Effector memory CD4-positive, alpha-beta T cell (primary cell): ENCODE measurements at places on chromosomes 3 and 15.

DNA sequence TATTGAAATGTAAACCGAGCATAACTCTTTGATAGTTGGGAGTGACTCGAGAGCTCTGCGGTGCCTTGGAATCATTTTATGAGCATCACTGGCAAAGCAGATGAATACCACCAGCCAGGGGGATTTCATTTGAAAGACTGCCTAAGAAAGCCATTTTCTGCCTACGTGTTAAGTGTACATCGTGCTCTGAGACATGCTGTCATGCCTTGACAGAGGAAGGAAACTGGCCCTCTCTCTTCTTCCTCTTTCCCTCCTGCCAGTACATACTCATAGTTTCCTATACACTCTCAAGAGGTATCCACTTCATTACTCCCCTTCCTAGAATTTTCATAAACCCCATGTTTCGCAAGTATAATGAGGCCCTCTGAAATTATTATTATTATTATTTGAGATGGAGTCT lies 8.8 kb downstream of the BCL2A1 start:
- H3K27me3 ChIP-seq = no peaks in the 10 kb centered on the region
- H3K36me3 ChIP-seq = no peaks in the 10 kb centered on the region
- no peak overlapping the region for H3K27ac ChIP-seq
- no peak for DNase-seq
- no peak overlapping the region for H3K4me3 ChIP-seq

GRCh38 chr3:104717828-104718196 lies 648.9 kb upstream of the ALCAM start:
- H3K4me1 ChIP-seq = no peaks in the 10 kb centered on the region
- no peaks in the 10 kb centered on the region for H3K36me3 ChIP-seq
- H3K27me3 ChIP-seq = no peaks in the 10 kb centered on the region
- H3K4me3 ChIP-seq = no peak overlapping the region
- H3K27ac ChIP-seq = no peak overlapping the region

GRCh38 chr3:159640225-159640624 lies 348.4 kb upstream of the IL12A start:
- no peaks in the 10 kb centered on the region for H3K27me3 ChIP-seq
- H3K4me1 ChIP-seq = no peaks in the 10 kb centered on the region
- no peak overlapping the region for H3K27ac ChIP-seq
- H3K4me3 ChIP-seq = no peak overlapping the region

DNA sequence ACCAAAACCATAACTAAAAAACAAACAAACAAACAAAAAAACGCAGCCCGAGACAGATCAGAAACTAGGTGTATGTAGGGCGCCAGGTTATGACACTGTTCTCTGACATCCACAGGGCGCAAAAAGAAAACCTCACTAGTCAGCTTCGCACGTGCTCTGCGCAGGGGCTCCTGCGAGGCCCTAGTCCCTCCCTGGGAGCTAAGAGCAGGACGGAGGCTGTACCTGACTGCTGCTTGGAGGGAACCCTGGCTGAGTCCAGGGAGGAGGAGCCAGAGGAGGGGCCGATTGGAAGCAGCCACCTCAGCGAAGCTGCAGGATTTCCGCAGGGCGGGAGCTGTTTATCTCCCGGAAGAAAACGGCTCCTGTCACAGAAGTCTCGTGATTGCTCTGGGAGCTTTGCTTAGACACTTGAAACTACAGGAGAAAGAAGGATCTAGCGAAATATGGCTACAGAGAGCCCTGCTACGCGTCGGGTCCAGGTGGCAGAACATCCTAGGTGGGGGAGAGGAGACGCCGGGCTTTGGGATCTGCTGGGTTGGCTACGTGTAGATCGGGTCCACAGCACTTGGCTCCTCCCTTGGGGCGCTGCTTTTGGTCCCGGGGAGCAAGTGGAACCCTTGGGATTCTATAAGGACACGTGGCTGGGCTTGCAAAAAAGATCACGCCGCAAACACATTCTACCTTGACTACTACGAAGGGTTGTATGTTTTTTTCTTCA lies at the start of gene GALK2:
TSS of gene GALK2 (plus strand) at position 368 of the 718 bp plus-strand sequence. CDS start at position 444, 76 bp downstream.
- peak within 1 kb of the TSS; percentile 70 for H3K4me3 ChIP-seq
- no peaks in the 10 kb centered on the region for H3K36me3 ChIP-seq
- H3K4me1 ChIP-seq = peaks cover 15% of the 10 kb centered on the region

DNA sequence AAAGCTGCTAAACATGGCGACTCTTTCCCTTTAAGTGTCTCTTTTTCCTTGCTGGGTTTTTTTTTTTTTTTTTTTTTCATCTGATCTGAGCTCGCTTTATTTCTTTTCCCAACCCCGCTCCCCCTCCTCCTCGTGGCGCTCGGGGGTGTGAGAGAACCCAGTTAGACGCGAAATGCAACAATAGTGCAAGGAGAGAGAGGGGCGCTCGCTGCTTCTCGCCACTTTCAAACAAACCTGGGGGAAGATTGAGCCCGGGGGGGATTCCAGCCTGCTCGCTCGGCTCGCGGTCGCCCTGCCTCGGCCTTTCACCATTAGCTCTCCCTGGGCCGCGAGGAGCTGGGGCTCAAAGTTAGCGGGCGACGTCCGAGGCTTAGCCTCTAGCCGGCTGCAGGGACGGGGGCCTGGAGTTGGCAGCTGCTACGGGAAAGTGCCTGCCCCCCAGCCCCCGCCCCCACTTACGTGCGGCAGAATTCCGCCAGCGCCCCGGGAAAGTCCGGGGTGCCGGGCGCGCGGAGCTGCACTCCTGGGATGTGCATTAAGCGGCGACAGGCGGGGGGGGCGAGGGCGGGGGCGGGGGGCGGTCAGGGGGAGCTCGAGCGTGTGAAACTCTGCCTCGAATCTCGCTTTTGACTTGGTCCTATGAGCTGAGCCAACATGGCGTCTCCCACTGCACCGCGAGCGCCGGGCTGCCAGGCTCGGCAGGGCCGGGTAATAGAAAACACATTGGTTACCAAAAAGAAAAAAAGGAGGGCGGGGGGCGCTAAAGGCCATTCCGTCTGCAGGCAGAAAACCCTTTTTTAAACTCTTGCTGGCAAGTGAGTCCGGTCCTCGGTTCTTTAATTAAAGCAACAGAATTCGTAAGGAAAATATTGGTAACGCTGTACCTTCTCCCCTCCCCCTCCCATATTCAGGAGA lies 10.4 kb downstream of the NR2F2 start:
- no peak overlapping the region for H3K27ac ChIP-seq
- H3K27me3 ChIP-seq = peaks cover 19% of the 10 kb centered on the region
- no peak overlapping the region for H3K4me3 ChIP-seq
- DNase-seq = no peak

- H3K36me3 ChIP-seq = no peaks in the 10 kb centered on the region
- no peak for DNase-seq
- no peak overlapping the region for H3K27ac ChIP-seq
- no peak overlapping the region for H3K4me3 ChIP-seq
- no peaks in the 10 kb centered on the region for H3K4me1 ChIP-seq
- no peaks in the 10 kb centered on the region for H3K27me3 ChIP-seq
These were observed 525.3 kb upstream of the ZNF385D start for GRCh38 chr3:22276351-22276750.

DNA sequence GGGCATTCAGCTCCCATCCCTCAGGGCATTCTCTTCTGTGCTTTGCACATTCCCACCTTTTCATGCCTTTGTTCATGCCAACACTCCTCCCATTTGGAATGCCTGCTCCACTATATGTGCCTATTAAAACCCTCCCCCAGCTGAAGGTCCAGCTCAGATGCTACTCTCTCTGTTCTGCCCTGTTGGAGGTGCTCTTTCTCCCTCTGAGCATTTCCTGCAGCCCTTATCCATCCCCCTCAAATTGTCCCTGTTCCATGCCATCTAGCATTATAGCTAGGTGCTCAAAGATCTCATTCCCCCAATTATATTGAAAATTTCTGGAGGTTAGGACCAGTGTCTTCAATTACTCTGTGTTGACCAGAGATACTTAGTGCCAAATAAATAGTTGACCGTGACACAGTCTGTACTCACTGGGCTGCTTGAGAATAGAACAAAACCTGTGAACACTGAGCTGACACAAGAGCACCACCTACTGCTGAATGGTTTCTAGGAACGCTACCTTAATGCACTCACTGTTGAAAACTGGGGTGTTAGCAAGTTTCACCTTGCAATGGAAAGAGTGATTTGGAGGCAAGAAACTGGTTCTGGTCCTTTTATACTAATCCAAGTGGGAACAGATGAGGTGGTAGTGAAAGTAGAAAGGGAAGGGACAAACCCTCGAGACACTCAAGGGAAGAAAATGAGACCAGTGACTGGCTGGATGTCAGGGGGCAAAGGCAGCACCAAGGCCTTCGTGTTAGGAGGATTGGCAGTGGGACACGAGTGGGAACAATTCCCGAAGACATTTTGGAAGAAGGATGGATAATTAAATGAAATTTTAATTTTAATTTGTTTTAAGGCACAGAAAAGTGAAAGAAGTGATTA lies 289.8 kb upstream of the ROPN1 start:
- no peak for DNase-seq
- H3K27ac ChIP-seq = no peak overlapping the region
- H3K36me3 ChIP-seq = no peaks in the 10 kb centered on the region
- no peak overlapping the region for H3K4me3 ChIP-seq
